NCI-H82 (cell line): ENCODE measurements at places on chromosomes 6 and 20.

DNA sequence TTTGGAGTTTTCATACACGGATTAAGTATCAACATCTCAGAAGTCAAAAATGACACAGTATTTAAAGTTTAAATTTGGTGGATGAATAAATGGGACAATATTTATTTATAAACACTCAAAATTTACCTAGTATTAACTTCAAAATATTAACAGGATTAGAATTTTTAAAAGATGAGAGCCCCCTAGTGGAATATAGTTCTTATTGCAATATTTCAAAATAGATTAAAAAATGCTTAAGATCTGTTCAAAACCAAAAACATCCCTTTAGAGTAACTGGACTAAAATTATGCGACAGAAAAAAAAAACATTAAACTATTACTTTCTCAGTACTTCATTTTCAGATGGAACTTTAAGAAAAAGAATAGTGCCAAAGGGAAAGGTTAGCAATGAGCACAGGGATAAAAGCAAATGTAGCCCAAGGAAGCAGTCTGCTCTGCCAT lies 56.6 kb downstream of the SNX14 start:
- DNase-seq, result no peak

GRCh38 chr6:149059557-149059956 lies 258.0 kb upstream of the TAB2 start:
- DNase-seq, result no peak

GRCh38 chr6:45507186-45507585 lies 129.5 kb upstream of the SUPT3H start:
- DNase-seq, result no peak

GRCh38 chr6:11921751-11922150 lies 90.4 kb upstream of the HIVEP1 start:
- DNase-seq, result no peak

DNA sequence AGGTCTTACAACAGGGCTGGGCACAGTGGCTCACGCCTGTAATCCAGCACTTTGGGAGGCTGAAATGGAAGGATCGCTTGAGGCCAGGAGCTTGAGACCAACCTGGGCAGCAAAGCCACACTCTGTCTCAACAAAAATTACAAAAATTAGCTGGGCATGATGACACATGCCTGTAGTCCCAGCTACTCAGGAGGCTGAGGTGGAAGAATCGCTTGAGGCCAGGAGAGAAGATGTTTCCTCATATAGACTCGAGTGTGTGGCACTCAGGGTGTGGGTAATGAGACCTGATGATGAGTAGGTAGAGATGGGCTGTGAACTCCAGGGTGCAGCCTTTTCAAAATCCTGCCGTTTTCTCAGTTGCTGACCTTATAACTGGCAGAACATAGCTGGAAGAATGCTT lies 125.3 kb upstream of the FOXO3 start:
- DNase-seq, result no peak

- DNase-seq, result no peak
Measured at GRCh38 chr20:30892541-30893345, 364.7 kb upstream of the DEFB115 start.

DNA sequence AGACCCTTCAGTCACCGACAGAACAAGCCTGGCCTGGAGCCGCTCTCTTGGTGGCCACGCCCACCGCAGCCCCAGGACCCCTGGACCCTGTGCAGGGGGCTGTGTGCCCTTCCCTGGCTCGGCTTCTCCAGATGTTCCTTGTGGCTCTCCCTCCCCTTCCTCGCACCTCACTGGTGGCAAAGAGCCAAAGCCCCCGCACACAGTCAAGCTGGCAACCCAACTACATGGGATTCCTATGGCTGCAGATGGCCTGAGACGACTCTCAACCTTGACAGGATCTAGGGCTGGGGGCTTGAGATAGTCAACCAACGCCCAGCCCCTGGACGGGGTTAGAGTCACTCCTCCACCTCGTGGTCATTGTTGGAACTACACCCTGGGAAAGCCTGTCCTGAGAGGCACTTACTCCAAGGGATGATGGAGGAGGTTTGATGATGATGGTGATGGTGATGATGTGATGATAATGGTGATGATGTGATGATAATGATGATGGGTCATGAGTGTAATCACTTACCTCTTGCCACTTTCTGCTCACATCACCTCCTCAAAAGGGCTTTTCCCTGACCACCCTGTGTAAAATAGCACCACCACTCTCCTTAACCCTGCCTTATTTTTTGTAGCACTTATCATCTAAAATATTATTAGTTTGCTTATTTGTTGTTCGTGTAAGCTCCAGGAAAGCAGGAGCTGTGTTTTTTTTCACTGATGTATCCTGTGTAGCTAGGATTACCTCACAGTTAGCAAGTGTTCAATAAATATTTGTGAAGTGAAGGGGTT lies 278.4 kb downstream of the LRFN2 start:
- peak; percentile 98 for DNase-seq

- DNase-seq, result no peak
Measured at GRCh38 chr6:3638662-3639061, 112.9 kb downstream of the PXDC1 start.

- no peak for DNase-seq
Measured at GRCh38 chr6:81694207-81694606, 58.3 kb downstream of the TENT5A start.
